ENCODE measurements at places on chromosomes 4 and X.

DNA sequence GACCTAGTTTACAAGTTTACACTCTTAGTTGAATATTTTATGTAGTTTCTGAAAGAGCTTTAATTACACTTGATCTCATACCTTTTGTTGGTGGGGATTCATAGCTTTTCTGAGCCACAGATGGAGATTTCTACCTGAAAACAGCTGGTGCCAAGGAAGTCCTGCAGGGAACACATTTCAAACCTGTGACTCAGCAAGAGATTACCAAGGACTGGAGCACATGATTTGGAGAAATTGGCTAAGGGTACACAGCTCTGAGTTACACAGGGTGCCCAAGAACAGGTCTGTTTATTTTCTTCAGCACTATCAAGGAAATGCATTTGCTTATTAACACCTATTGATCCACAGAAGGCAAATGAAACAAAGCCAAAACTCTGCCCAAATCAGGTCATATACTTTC, 691.5 kb downstream of the KCTD8 start:
- DNase-seq: no peak

DNA sequence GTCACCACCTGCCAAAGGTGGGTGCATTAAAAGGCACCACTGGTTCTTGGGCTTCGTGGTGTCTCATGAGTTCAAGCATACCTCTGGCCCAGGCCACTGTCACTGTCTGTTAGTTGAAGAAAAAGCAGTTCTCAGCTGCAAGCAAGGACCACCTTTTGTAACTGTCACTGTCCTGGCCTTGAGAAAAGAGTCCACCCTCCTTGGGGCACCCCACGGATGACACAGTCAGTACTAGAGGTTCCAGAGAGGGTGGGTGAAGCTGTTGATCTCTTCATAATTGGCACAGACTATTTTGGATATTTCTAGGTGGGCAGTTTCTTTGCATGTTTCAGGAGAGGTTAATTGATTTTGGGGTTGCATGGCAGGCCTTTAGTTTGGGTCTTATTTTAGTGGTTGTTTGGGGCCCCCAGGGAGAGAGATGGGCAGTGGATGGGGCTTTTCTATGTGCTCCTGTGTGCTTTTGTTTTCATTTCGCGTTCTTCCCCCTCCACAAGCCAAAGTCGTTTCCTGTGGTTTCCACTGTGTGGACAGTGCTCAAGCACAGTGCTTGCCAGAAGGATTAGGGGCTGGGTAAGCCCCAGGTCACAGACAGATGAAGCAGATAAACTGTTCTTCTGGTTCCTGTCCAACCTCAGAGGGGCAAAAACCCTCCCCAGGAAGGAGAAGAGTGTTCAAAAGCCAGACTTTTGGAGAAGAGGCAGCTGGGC, 156.2 kb upstream of the PPP1R2C start:
- no peak for DNase-seq

- no peak for DNase-seq
Measured at GRCh38 chr4:186166852-186167512, 24.4 kb upstream of the CYP4V2 start.

GRCh38 chr4:14539246-14539645, 463.0 kb upstream of the CPEB2 start:
- DNase-seq: no peak

DNA sequence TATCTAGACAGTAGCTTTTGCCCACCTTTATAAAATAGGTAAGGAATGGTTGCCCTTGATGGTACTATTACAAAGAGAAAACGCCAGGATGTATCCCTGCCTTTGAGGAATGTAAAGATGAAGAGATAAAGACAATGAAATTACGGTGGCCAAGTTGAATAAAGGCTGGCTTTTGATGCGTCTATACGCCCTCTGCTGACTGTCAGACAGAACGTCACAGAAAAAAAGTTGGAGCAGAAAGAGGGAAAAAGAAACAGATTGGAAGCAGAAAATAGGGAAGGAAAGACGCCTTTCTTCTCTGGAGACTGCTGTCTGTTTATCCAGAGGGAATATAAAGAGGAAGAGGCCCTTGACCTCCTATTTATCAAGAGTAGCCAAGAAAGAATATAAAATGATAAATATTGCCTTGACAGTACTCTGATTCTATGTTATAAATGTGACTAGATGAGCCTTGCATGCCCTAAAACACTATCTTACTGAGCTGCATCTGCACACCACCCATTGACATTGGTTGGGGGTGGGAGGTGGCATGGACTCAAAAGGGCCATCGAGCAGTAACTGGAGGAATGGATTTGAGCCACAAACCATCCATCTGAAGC, 30.6 kb downstream of the PCDH19 start:
- no peak for DNase-seq

- DNase-seq: no peak
Measured at GRCh38 chr4:118081434-118081833, 47.1 kb downstream of the NDST3 start.

DNA sequence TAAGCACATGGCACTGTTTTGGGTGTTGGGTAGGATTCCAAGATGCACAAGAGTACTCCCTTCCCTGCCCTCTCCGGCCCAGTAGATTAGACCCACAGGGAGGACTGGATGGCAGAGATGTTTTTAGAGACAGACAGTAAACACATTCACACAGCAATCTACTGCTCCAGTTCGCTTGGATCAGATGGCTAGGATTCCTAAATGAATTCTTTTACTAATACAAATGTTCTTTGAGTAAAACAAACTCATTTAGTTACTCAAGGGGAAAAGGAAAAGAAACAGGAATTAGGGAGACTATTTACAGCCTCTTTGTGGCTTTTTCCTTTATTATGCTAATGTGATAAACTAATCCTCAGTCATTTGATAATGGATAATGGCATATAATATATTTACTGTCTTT, 5.9 kb downstream of the SNX25 start:
- DNase-seq: no peak

GRCh38 chr4:26434030-26434639, 56.1 kb downstream of the CCKAR start:
- DNase-seq: no peak

DNA sequence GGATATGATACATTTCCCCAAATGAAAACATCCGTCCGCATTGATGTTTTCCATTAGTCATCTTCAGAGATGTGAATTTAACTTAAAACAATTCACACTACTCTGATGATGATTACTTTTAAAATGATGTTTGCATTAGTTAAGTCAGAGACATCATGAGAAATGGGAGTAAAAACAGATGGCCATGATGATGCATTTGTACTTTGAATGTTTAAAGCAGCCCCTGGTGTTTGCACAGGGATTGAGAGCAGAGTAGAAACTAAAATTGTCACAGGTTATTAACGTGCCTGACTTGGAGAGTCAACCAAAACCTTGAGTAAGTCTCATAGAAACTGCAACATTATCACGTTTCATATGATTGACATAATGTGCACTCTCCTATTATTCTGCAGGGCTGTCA, 117.2 kb downstream of the CFAP299 start:
- no peak for DNase-seq

DNA sequence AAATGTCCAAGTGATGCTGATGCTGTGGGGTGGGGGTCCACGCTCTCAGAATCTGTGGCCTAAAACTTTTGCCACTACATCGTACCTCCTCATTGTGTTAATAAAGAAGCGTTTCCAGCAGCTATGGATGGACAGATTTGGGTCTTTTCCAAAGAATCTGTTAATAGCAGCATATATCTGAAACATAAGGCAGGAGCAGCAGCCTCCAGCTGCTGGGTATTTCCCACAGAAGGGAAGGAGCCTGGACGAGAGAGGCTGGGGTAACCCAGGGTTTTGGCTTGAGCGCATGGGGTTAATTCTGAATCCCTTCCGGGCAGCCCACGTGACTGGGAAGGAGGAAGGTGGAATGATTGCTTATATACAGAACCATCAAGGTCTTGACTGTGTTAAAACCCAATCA, 332.4 kb downstream of the BCOR start:
- DNase-seq: no peak

- no peak for DNase-seq
Measured at GRCh38 chr4:112182604-112183003, 37.4 kb downstream of the FAM241A start.

DNA sequence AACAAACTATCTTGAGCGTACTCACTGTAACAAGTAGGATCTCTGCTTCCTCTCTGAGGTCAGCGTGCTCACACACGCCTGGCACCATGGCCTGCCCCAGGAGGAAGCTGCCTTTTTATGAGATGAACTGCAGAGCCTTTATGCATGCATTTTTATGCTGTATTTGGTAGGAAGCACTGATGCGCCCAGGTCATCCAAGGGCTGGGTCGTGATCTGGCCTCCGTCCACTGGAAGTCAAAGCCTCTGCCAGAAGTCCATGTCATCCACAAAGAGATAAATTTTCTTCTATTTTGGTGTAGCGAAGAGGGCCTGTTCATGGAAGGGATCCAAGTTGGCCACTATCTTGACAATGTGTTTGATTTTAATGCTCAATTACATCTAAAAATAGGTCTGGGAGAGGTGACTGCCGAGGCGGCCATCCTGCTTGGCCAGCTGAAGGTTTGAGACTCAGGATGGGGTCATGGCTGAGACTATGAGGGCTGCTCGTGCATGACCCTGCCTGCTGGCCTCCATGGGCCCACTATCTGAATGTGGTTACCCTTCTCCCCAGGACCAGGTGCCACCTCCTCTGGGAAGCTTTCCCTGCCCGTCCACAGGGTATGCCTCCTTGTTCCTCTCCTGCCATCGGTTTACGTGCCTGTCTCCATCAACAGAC, 50.3 kb downstream of the HTRA3 start:
- peak; percentile 82 for DNase-seq

GRCh38 chrX:54509400-54509799, 13.4 kb upstream of the FGD1 start:
- DNase-seq: no peak

GRCh38 chr4:187178587-187178986, 454.9 kb upstream of the FAT1 start:
- no peak for DNase-seq

DNA sequence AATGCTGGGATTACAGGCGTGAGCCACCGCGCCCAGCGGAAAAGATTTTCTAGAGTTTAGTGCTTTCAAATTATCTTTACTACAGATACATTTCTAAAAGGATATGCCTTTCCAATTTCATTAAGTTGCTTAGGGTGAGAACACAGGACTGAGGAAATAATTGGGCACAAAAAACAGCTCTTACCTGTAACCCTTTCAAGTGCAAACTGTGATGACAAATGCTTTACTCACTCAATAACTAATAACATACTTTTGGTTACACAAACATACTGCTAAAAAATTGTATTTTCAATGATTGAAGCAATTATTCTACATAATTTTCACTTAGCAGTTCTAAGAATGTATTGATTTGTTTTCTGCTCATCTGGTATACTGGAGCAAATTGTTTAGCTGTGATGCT, 40.2 kb downstream of the PALLD start:
- DNase-seq: no peak

DNA sequence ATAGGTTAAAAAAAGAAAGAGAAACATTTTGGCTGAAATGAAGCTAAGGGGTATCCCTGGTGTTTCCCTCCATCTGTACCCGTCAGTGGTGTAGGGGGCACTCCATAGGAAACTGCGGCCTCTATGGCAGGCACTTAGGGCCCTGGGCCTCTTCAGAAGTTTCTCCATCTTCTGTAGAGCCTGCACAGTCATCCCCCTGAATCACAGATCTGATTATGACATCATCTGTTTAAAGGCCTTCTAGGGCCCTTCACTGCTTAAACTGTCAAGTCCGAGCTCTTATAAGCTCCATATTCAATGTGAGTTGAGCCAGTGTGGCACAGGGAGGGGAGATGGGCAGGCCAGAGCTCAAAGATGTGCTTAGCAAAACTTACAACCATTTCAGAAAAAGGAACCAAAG, 241.3 kb downstream of the NR3C2 start:
- no peak for DNase-seq

DNA sequence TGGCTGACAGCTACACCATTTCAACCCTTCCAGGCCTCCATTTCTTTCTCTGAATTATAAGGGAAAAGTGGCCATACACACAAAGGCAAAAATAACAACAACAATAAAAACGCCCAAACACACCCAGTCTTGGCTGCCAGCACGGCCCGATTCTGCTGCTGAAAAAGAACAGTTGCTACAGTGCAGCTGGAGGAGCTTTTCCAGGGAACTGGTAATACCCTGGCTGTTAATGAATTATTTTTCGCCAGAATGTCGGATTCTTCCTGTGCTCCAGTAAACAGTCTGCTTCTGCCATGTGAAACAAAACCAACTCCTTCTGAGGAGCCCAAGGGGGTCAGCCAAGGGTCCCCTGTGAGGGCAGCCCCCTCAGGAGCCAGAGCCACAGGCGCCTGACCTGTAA, 6.6 kb downstream of the RAI2 start:
- no peak for DNase-seq

DNA sequence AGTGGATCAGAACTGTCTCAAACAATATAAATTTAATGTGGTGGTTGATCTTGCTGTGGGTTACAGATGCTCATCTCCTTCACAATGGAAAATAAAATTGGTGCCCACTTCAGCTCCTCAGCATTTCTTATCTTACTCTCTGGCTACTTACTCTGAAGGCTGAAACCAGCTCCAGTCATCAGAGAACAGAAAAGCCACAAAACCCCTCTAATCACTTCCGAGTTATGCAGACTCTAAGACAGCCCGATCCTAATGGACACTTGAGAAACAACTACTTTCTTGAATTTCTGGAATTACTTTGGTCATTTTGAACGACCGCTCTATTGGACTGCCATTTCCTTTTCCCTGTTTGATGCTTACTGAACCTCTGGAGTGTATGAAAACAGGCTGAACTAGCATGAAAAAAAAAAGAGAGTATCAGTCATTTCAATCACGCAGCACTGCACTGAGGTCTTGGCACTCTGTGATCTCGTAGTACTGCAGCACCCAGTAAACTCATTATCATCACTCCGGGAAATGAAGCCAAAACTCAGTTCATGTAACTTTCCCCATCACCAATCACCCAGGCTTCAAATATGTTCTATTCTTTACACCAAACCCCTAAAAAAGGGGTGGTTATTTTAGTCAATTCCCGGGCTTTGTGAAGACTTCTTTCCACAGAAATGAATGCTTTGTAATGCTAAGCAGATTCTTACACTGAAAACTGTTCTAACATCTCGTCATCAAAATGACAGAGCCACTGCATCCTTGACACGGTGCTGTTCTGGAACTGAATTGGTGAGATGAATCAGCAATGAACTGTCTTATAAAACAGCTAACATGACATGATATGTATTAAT, 54.5 kb downstream of the TSPAN5 start:
- no peak for DNase-seq

GRCh38 chr4:114257501-114257900, 278.1 kb upstream of the ARSJ start:
- DNase-seq: no peak

- DNase-seq: peak; percentile 87
Measured at GRCh38 chrX:136251041-136251991, at the start of gene MAP7D3. Gene MAP7D3 (minus strand): TSS chrX:136251400. CDS start chrX:136251358, 42 bp downstream.

GRCh38 chr4:77903186-77903585, 40.6 kb downstream of the MRPL1 start:
- DNase-seq: no peak

- DNase-seq: no peak
Measured at GRCh38 chr4:105414316-105414715, 59.5 kb downstream of the PPA2 start.

- no peak for DNase-seq
Measured at GRCh38 chr4:87108142-87108546, 112.3 kb downstream of the KLHL8 start.

- no peak for DNase-seq
Measured at GRCh38 chrX:132165651-132166050, 37.8 kb upstream of the FRMD7 start.

- no peak for DNase-seq
Measured at GRCh38 chr4:143514497-143514896, 995 bp downstream of the SMARCA5 start.

All from cardiac septum (tissue), 1 donor.